ENCODE measurements at places on chromosomes 12 and 14.
A peak's percentile ranks its signal among the peaks of the same experiment; 100 is the strongest.

DNA sequence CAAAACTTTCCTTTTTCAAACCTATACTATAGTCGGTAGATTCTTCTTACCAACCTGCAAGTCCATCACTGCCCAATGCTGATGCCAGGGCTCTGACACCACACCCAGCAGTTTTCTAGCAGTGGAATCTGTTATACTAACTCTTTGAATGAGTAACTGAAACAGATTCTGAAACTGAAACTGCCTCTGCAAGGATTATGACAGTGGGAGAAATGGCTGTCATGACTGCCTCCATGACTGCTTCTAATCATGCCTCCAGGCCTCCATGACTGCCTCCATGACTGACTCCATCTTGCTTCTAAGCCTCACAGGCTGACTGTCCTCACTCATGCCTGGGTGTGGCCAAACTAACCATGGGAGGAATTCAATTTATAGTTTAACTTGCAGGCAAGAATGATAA is 29.4 kb upstream of the OXA1L start:
- no peak for DNase-seq

- DNase-seq = peak; percentile 66
These were observed 182.2 kb upstream of the GRIP1 start for GRCh38 chr12:66860752-66861750.

GRCh38 chr14:93878212-93878611 is 48.9 kb upstream of the FAM181A start:
- no peak for DNase-seq

GRCh38 chr12:55974308-55974730 is 441 bp downstream of the RAB5B start:
- DNase-seq = peak; percentile 30

DNA sequence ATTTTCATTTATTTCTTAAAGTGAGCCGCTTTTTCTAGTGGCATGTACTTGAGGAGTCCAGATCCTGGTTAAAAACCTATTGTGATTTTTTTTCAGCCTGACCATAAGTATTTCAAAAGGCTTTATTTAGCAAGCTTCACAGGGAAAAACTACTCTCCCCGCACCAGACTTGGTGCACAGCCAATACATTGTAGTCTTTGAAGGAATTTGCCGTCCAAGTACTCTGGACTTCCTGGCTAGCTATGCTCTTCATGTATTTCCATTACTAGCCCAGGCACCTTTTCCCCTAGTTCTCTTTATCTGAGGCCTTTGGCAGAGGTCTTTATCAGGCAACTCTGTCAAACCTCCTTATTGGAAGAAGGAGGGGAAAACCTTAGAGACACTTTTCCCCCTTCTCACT is 234.7 kb downstream of the CCDC91 start:
- no peak for DNase-seq
